Endothelial cell (in vitro differentiated cells): ENCODE measurements at places on chromosomes 7 and 10. TPM values are rescaled to one million over a fixed set of nuclear protein-coding genes. Genes with fewer than 3 reads are reported as not detected.

CASP7 gene
- total RNA-seq, result 11.9 TPM

CYP2E1 gene
- 7.7 TPM for total RNA-seq

CYP3A5 gene
- 0.69 TPM for total RNA-seq

SFXN2 gene
- total RNA-seq, result 6.3 TPM

NUPR2 gene
- not detected for total RNA-seq

AMPH gene
- total RNA-seq, result 1.6 TPM

DNA sequence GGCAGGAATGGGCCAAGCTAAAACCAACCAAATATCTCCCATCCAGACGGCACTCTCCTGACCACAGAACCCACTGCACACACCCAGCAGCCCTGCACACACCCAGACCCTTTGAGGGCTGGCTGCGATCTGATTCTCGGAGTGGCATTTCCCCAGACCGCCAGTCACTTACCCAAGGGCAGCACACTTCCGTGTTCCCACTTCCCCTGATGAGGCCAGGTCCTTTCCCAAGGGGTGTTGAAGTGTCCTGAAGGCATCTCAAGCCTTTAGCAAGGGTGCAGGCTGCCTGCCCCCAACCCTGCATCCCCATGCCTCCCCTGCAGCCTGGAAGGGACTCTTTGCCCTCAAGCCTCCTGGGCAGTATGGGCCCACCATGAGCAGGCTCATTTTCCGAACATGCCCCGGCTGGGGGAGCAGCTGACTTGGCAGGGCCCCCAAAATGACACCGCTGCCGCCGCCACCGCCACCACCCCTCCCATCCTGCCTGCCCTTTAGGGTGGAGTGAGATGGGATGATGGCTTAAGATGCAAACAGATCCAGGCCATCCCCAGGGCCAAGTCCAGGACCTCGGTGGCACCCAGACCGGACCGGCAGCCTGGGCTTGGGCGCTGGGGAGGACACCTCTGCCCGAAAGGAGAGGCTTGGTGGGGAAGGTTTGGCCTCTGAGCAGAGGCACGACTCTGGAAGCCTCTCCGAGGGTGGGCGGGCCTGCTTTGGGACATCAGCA lies 159.8 kb downstream of the NRF1 start:
- no peak for DNase-seq

- no peak for DNase-seq
These were observed 60.6 kb downstream of the ACADSB start for GRCh38 chr10:123069246-123069986.

DNA sequence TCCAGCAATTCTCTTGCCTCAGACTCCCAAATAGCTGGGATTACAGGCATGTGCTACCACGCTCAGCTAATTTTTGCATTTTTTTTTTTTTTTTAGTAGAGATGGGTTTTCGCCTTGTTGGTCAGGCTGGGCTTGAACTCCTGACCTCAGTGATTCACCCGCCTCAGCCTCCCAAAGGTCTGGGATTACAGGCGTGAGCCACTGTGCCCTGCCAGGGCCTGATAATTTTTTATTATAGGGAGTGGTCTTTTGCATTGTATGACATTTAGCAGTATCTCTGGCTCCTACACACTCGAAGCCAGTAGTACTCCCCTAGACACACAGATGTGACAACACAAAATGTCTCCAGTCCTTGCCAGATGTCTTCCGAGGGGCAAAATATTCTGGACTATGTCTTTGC lies 124.0 kb downstream of the DKK1 start:
- DNase-seq, result no peak

DNA sequence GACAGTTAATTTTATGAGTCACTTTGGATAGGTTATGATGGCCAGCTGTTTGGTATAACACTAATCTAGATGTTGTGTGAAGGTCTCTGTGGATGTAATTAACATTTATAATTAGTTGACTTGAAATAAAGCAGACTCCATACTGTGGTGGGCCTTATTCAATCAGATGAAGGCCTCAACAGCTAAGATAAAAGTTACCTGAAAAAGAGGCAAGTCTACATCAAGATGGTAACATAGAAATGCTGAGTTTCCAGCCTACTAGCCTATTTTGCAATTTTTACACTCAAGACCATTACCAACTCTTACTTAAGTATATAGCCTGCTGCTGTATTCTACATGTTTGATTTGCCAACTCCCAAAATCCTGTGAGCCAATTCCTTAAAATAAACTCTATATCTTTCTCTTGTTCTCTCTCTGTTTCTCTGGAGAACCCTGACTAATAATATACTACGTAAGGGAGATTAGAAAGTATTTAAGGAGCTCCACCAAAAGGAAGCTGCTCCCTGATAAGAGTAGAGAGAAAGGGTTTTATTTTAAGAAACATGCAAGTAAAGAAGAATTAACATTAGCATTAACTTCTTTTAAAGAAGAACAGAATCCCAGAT lies 42.7 kb downstream of the ZNF438 start:
- DNase-seq, result no peak

- DNase-seq, result no peak
These were observed 31.3 kb upstream of the C10orf53 start for GRCh38 chr10:49647985-49648795.

DNA sequence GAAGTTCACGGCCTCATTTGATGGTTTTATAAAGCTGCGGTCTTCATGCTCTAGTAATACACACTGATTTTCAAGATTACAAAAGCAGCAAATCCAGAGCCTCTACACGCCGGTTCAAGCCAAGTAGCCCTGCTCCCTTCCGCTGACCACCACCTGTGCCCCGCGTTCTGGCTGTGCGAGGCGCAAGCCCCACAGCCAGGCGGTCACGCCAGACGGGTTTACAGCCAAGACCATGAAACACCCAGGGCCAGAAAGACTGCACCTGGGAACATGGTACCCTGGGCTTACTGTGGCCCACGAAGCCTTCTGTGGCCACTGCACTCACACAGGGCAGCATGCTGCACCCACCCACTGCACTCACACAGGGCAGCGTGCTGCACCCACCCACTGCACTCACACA lies 33.6 kb downstream of the GPER1 start:
- no peak for DNase-seq

DNA sequence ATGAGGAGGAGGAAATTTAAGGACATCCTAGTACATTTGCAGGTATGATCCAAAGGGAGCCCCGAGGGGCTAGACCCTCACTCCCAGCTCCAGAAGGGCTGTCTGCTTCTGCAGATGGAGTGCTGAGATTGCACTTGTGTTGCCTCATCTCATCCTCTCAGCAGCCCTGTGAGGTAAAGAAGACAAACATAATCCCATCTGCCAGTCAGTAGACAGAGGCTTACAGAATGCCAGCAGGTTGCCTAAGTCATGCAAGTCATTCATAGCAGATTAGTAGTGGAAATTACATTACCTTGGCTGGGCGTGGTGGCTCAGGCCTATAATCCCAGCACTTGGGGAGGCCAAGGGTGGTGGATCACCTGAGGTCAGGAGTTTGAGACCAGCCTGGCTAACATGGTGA lies 45.4 kb downstream of the BLVRA start:
- DNase-seq, result no peak

DNA sequence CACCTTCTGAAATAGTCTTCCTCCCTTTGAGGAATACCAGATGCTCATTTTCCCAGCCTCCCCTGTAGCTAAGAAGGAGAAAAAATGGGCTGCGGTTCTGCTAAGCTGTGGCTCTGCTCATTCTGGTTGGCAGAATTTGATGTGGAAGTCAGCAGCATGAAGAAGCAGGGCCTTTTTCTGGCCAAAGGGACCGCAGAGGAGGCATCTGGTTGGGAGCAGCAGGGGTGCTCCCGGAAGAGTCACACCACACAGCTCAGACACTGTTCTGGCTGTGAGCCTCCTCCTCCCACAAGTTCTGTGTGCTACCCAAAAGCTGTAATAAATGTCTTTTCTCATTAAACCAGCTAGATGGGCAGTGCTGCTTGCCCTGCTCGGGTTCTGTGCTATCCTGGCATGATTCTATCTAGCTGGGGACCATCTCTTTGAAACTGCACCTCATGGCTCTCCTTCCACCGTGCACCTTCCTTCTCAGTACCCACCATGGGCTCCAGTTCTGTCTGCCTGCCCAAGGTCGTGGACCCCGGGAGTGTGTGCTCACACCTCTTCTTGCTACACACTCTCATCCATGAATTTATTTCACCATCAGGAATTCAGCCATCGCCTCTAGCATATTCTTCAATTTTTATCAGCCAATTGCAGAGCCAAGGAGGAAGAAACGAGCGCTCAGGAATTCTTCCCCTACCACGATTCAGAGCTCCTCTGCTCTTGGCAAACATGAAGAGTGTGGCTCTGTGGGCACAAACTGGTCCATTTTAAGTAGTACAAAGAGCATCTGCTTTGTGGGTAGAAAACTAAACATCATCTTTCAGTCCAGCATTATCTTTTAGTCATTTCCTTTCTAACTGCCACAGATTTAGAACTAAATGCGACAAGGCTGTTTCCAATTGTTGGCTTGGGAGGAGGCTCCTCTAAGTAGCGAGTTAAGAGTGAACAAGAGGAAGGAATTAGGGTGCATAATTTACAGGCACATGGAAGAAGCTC lies 76.9 kb downstream of the FAM171A1 start:
- no peak for DNase-seq
